Smooth muscle cell of the brain vasculature (primary cell): ENCODE measurements at places on chromosomes 3 and 15.

GRCh38 chr3:113054552-113054951 is 63.8 kb downstream of the GTPBP8 start:
- DNase-seq: no peak

GRCh38 chr15:94910166-94910565 is 678.8 kb downstream of the MCTP2 start:
- no peak for DNase-seq

GRCh38 chr3:12178091-12178820 is 19.5 kb upstream of the TIMP4 start:
- DNase-seq: no peak

DNA sequence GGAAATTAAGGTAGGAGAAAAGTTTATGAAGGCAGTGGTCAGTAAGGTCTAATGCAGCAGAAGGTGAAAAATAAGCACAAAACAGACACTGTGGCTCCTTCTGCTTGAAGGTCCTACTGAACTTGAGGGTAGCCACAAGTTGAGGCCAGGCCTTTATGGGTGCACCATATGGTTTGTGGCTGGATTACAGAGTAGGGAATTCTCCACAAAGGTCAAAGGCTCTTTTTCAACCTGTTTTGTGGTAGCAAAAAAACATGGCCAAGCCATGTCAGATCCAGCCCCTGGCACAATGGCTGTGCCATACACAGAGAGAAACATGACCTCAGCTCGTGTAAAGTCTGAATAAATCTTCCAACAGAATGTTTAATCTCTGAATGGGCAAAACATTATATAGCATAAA is 214.0 kb downstream of the SATB1 start:
- DNase-seq: no peak
